ENCODE measurements at places on chromosomes 5 and 9.

GRCh38 chr9:36559036-36559695 lies 13.5 kb upstream of the MELK start:
- no peak for DNase-seq

- no peak for DNase-seq
Measured at GRCh38 chr5:120677481-120677880, 213.4 kb downstream of the PRR16 start.

DNA sequence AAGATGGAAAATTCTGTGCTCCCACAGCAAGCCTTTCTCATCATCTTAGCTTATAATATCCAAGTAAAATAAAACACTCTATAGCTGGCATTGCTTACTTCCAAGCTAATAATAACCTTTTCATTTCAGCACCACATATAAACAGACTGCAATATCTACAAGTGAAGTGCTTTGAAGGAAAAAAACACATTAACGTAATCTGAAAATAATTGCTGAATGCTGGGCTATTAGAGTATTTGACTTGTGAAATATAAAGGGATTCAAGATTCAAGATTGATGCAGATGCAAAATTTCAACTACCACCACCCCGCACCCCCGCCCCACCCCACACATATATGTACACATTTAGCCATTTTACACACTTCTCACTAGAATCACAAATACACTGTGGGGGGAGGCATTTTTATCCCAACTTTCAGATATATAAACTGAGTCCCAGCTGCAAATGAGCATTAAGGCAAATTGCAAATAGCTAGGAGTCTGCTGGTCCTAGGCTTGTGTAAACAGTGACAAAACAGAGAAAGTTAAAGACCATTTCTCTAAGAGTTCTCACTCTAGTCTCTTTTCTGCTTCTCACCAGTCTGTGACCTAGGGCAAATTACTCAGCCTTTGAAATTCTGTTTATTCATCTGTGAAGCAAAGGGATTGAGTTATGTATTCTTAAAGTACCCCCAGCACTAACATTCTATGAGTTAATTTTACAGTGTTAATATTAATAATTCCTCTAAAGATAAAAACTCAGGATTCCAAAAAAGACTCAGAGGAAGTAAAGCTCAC lies 489.4 kb downstream of the PRELID2 start:
- DNase-seq, result no peak

DNA sequence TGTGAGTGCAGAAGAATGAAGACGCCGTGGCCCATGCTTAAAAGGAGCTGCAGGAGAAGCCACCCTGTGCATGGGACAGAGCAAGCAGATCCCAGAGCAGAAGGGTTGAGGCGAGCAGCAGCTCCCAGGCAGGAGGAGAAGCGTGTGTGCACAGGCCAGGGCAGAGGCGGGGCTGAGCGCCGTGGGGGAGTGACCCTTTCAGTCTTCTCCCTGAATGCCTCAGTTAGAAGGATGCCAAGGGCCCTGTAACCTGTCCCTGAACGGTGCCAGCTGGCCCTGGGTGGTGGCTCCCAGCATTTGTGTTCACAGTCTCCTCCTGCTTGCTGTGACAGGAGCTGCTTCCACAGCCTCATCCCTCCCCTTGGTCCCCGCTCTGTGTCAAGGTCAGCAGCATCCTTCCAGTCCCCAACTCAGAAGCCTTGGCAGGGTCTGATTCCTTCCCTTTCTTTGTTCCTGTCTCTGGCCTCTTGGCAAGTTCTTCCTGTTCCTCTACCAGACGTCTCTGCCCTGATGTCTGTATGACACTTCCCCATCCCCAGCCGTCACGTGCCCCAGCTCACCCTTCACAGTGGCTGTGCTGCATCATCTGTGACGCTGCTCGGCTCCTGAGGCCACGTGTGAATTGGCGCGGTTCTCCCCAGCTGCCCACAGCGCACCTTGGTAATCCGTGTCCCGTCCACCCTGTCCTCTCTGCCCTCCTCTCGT lies 5.2 kb downstream of the EXOC3 start:
- DNase-seq, result no peak

DNA sequence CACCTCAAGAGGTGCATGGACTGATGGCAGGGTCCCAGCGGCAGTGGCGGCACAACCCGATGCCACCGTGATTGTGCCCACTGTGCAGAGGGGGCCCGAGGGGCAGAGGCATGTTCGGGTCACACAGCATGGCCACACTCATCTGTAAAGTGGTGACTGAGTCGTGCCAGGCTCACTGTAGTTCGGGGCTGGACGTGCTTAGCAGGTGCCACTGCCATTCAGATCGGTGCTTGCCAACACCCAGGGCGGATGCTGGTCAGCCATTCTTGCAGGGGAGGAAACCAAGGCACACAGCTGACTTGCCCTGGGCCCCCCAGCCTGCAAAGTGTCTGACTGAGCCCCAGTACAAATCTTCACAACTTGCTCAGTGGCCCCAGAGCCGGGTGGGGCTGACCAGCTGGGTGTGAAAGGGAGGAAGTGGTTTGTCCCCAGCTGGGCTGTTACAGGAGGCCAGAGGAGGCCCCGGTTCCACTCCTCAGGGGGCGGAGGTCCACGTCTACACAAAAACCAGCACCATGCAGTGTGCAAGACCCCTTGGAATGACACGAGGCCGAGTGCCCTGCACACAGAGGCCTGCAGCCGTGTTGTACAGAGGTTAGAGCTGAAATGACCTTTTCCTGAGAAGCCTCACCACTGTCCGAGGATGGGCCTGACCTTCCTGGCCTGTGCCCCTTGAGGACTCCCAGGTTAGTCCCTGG lies 17.9 kb downstream of the FGD3 start:
- DNase-seq, result no peak

GRCh38 chr9:106111039-106111730 lies 416.8 kb downstream of the TMEM38B start:
- peak; percentile 37 for DNase-seq

GRCh38 chr5:43041110-43041668 lies 1.1 kb upstream of the ANXA2R start:
- DNase-seq, result no peak

- no peak for DNase-seq
Measured at GRCh38 chr5:172661526-172661925, 20.5 kb downstream of the NEURL1B start.

GRCh38 chr5:148523139-148523538 lies 131.2 kb downstream of the HTR4 start:
- no peak for DNase-seq

- no peak for DNase-seq
Measured at GRCh38 chr9:83041771-83042170, 21.2 kb downstream of the RASEF start.

- DNase-seq, result no peak
Measured at GRCh38 chr9:76438841-76439588, 20.0 kb upstream of the GCNT1 start.

DNA sequence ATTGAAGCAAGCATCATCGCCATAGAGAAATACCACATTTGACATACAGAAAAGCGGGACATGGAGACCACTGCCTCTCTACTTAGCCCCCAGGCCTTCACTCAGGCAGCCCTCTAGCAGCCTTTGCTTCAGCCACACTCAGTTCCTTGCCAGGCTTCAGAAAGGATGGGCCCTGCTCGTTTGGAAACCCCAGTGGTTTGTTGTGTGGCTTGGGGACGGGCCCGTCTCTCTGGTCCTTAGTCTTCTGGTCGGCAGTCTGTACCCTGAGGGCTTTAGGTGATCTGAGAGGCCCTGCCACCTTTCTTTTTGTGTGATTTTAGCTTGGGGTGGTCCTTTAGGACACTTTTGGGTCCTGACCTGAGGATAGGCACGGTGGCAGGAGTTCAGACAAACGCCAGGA lies 21.1 kb upstream of the ARSI start:
- DNase-seq, result no peak

- peak; percentile 8 for DNase-seq
Measured at GRCh38 chr5:153896701-153897100, 142.0 kb downstream of the FAM114A2 start.

GRCh38 chr5:146599261-146599660 lies 83.3 kb upstream of the GPR151 start:
- no peak for DNase-seq

GRCh38 chr5:130476325-130476724 lies 572.1 kb downstream of the CHSY3 start:
- DNase-seq, result no peak

- no peak for DNase-seq
Measured at GRCh38 chr9:134286471-134287245, 39.6 kb upstream of the RXRA start.

DNA sequence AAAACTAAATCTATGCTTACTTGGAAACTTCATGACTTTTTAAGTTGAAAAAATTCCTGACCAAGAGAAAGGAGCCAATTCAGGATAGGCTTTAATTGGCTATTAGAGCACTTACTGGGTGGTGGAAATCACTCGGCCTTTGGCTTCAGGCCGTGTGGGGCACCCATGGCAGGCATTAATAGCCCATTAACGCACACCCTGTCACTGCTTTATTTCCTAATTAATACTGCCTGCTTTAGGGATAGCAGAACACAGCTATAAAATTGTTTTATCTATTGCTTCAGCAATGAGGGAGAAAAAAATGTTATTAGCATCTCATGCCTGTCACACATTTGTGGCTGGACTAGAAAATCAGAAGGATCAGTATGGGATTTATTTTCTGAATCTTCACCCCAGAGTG lies 58.1 kb downstream of the PSAT1 start:
- no peak for DNase-seq

DNA sequence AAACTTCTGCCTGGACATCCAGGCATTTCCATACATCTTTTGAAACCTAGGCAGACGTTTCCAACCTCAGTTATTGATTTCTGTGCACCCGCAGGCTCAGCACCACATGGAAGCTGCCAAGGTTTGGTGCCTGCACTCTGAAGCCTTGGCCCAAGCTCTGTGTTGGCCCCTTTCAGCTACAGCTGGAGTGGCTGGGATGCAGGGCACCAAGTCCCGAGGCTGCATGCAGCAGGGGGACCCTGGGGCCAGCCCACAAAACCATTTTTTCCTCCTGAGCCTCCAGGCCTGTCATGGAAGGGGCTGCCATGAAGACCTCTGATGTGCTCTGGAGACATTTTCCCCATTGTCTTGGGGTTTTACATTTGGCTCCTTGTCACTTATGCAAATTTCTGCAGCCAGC lies 49.9 kb downstream of the NFX1 start:
- no peak for DNase-seq

DNA sequence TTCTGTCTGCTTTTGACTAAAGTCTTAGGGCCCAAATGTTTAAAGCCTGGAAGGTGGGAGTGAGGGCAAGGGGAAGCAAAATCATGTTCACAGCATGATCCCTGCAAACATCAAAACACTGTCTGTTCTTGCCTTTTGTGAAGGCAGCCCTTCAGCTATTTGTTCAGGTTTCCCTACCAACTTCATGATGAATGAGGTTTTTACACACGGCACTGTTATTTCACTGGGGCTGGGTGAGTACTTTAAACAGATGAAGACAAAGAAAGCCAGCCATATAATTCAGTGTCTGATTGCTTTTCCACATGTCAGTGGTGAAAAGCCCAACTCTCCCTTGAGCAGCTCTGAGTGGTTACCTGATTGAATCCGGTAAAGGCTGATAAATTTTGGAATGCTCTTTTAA lies 224.7 kb upstream of the GRAMD2B start:
- DNase-seq, result no peak

DNA sequence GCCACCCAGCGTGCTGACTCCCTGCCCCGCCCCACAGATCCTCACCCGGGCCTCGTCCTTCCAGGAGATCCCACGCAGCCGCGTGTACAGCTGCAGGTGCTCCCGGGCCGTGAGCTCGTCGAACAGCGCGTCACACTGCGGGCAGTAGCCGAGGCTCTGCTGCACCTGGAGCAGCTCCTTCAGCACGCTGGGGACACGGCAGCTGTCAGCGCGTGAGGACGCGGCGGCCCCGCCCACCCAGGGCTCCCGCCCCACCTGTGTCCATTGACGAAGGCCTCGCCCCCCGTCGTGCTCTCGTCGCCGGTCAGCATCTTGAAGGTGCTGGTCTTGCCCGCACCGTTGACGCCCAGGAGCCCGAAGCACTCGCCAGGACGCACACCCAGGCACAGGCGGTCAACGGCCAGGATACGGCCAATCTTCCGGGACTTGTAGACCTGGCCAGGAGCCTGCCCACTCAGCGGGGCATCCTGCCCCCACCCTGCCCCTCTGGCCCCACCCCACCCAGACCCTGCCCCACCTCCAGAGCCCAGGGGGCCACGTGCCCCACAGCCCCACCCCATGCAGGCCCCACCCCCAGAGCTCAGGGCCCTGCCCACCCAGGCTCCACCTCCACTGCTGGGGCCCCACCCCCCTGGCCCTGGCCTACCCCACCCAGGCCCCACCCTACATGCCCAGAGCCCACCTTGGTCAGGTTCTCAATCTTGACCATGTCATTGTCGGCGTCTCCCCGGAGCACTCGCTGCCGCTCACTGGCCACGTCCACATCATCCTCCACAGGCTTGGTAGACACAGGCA lies 13.8 kb upstream of the CLIC3 start:
- no peak for DNase-seq

GRCh38 chr5:94699562-94699961 lies 81.1 kb downstream of the SLF1 start:
- no peak for DNase-seq

DNA sequence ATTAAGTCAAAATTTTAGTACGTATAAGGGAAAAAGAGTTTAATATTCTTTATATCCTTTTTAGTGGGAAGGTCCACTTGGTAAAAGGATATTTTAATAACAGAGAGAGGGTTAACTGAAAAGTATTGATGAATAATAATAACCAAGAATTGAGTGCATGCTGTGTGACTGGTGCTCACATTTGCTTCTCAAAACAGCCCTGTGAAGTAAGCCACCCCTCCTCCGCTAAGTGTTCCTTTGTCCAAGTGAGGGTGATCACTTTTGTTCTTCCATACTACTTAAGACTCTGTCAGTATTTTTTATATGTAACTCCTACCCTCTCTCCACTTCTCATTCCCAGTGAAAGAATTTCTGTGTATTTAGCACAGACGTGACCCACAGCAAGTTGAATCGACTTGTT lies 51.5 kb downstream of the SLC44A1 start:
- DNase-seq, result no peak

- no peak for DNase-seq
Measured at GRCh38 chr5:91418158-91418557, 35.0 kb upstream of the ARRDC3 start.

- DNase-seq, result no peak
Measured at GRCh38 chr5:158883502-158883901, 216.2 kb downstream of the EBF1 start.

- DNase-seq, result no peak
Measured at GRCh38 chr5:149521739-149522685, 29.2 kb downstream of the CSNK1A1 start.

Measured in right renal pelvis (tissue), 4 donors.